ENCODE measurements at places on chromosomes 1 and 21.

DNA sequence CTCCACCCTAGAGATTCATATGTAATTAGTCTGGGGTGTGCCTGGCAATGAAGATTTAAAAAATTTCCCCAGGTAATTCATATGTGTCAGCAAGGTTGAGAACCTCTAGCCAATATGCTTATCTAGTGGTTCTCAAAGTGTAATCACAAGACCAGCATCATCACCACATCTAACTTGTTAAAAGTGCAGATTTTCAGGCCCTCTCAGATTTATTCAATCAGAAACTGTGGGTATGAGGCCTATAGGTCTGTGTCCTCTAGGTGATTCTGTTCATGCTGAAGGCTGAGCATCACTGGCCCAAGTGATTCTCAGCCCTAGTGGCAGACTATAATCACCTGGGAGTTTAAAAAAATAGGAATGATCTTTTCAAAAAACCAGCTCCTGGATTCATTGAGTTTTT, 75.9 kb downstream of the SWT1 start:
- DNase-seq = no peak

GRCh38 chr1:231982871-231983587, 356.4 kb downstream of the DISC1 start:
- no peak for DNase-seq

GRCh38 chr21:33064623-33065390, 5.1 kb upstream of the OLIG1 start:
- no peak for DNase-seq

GRCh38 chr1:210397252-210397651, 68.5 kb downstream of the HHAT start:
- no peak for DNase-seq

DNA sequence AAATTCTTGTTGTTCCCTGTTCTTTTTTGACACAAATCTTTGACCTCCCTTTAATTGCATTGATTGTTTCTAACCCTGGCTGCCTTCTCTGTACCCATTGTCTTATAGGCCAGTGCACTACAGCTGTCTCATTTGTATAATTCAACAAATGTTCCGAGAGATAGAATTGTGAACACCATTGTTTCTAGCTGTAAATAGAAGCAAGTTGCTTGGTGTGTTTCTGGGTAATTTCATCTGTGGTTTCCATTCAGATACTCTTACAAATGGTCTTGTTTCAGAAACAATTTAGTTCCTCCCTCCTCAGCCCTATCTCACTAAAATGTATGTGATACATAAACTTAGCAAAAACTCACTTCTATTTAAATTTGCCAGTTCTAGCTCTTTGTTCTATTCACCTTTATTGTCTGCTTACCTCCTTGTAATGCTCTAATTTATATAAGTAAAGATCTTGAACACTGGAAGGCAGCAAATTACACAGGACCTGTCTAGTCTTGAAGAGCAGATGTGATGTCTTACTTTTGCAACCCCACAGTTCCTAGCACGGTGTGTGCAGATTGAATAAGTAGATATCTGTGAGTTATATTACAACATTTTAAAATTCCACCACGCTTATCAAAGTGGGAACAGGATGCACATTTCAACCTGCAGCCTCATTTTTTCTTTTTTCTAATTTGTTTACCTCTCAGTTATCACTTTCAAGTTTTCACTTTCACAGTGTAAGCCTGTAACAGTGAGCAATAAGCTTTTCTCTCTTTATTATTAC, 515.6 kb upstream of the ZP4 start:
- no peak for DNase-seq

DNA sequence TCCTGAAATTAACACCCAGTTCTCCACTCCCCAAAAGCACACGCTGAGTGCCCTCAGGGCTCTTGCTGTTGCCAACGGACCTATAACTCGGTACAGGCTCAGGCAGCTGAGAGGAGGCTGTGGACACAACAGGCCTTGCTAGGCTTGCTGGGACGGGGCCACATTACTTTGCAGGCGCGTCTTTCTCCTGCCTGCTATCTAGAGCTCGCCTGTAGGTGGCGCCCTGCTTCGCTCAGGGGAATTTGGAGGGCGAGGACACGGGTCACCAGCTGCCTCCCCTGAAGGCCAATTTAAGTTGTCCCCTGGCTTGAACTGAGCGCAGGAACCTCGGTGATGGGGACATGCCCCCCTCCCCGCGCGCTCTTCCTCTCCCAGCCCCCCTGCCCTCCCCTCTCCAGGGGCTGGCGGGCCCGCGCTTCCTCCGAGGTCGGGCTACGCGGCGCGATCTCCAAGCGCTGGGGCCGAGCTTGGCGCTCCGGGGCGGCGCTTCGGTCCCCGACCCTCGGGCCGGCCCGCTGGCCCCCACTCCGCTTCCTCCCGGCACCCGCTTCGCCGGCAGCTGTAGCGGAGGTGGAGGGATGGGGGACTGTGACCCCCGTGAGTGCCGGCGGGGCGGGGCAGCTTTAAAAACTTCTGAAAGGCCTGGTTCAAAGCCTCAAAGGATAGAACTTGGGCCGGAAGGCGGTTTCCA, 32.4 kb upstream of the NFIA start:
- no peak for DNase-seq

GRCh38 chr21:44439211-44439600, 16.1 kb upstream of the LRRC3 start:
- no peak for DNase-seq

DNA sequence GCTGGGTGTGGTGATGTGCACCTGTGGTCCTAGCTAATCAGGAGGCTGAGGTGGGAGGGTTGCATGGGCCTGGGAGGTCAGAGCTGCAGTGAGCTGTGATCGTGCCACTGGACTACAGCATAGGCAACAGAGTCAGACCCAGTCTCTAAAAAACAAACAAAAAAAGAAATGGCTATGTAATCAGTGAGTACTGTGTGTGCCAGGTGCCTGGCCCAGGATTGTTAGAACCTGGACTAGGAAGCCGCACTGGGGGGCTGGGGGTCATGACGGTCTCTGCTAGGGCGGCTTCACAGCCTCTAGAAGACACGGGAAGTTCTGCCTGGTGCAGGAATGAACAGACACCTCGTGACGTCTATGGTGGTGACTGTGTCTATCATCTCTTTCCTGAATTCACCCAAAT, 8.5 kb downstream of the TMEM9 start:
- DNase-seq = no peak
